ENCODE measurements at places on chromosomes 6 and 20.

- DNase-seq, result no peak
Observed at GRCh38 chr6:13472976-13473767, 14.2 kb downstream of the GFOD1 start.

DNA sequence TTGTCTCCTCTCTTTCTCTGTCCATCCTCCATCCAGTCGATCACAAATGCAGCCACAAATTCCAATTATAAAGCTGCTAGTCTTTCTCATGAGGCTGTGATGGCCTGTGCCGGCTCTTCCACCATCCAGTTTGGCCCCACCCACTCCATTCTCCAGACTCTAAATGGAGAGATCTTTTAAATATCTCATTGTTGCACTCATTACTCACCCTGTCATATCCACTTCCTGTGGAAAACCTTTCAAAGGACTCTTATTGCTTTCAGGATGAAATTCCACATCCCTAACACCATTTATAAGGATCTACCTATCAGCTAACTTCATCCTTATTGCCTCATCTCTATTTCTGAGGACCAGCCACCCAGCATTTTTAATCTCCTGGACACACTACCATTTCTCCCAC is 70.6 kb downstream of the NRN1 start:
- DNase-seq, result no peak

DNA sequence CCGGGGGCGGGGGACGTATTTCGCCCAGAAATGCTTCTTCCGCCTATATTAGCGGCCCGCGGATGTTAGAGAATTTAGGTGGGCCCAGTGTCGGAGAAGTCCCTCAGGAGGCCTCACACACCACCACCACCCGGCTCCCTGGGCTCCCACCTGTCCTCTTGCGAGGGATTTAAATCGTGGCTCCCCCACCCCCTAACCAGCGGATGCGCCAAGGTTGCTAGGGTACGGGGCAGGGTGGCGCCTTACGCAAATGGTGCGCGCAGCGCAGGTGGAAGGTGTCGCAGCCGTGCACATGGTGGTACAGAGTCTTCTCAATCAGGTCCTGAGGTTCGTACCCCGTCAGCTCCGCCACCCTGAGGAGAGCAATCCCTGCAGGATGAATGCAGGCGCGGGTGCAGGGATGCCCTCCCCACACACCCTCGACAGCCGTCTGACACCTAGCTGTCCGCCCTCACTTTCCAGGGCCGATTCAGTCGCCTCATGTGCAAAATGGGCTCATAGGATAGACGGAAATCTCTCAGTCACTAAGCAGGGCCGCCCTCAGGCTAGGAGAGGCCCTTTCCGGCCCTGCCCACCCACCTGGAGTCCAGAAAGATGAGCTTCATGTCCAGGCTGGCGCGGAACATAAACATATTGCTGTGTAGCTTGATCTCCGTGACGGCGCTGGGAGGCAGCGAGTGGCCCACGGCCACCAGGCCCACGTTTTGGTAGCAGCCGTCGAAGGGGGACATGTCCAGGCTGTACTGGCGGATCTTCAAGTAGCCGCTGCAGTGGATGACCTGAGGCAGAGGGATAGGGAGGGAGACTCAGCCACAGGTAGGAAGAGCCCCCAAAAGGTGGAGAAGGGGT is 16.6 kb downstream of the SIM1 start:
- no peak for DNase-seq

GRCh38 chr6:39444479-39445019 is 122.0 kb upstream of the KCNK16 start:
- DNase-seq, result no peak

DNA sequence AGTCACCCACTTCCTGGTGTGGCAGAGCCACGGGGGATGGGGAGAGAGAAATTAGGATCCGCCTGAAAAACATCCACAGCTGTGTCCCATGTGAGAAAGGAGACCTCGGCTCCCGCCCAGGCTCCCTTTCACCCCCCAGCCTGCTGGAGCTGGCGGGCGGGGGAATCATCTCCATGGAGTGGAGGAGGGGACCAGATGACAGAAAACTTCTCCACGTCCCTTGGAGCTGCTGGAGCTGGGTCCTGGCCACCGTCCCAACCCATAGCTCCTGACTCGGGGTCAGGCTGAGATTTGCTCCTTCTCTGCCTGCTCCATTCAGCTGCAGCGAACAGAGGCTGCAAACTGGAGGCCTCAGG is 113.8 kb downstream of the CEBPB start:
- DNase-seq, result peak; percentile 59

DNA sequence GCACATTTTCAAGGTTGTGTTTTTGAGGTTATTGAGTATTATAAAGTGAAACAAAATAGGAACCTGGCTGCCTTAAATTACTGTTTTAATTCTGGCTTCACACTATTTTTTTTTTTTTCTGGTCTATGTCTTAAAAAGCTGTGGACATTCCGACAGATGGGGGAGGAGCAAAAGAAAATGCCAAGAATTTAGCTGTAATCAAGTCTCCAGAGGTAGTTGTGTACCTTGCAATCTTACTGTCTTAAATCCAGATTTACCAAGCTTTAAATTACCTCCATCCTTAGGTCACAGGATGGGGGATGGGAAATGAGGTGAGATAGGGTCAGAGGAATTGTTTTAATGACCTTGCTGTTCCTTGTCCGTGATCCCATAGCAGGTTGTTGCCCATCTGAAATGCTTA is 182.8 kb downstream of the UTRN start:
- DNase-seq, result no peak

DNA sequence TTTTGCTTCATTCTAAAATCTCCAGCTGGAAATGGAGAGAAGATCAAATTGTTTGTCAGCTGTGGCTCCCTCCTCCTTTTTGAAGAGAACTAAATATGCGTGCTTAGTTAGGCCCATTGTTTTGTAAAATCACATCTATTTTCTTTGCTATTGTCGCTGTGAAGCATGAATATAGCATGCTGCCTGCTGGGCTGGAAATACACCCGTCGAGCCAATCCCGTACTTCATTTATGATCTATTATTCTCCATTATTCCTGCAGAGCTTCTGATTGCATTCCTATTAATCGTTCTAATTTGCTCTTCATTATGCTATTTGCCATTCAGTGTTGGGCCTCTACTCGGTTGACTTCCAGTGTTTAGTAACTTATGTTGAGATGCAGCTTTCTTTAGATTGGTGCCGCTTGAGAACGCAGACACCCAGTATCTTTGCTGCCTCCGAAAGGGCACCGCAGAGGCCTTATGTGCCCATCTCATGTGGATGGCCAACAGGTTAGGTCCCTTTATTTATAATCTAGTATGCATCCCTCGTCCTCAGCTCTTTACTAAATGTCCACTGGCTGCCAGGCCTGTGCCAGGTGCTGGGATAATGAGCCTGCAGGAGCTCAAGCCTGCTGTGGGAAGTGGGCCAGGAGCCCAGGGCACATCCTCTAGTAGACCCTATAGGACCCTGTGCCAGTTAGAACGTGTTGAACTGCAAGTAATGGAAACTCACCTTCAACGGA is 45.6 kb downstream of the FAM50B start:
- DNase-seq, result no peak

GRCh38 chr20:49685161-49685601 is 28.5 kb downstream of the B4GALT5 start:
- DNase-seq, result no peak

GRCh38 chr20:13915284-13915683 is 75.1 kb downstream of the SEL1L2 start:
- DNase-seq, result no peak

DNA sequence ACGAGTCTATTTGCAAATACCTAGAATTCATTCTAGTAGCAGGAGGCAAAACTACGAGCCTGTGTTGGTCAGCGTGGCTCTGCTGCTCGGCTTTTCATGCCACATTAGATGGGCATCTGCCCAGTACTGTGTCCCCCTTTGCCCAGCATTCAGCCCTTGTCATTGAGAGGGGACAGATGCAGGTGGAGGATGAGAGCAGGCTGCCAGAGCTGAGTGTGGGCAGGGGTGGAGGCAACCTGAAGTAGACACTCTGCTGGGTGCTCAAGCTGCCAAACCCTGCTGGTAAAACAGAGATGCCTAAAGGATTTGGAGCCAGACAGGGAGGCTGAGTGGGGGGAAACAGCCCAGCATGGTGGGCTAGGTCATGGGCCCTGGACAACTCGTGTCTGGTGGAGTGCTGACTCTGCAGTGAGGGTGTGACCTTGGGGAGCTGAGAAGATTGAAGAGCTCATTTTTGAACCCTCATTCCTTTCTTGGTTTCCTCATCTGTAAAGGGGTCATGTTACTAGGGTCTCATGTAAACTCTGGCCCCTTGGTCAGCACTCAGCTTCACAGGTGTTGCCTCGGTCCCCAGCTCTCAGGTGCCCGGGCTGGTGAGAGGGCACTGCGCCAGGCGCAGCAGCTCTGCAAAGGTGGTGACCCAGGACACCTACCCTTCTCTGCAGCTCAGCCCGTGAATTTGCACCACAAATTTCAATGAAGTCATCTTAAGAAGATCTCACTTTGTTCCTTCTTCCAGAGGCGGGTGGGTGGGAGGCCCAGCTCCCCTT is 64.2 kb upstream of the BHLHE23 start:
- no peak for DNase-seq

DNA sequence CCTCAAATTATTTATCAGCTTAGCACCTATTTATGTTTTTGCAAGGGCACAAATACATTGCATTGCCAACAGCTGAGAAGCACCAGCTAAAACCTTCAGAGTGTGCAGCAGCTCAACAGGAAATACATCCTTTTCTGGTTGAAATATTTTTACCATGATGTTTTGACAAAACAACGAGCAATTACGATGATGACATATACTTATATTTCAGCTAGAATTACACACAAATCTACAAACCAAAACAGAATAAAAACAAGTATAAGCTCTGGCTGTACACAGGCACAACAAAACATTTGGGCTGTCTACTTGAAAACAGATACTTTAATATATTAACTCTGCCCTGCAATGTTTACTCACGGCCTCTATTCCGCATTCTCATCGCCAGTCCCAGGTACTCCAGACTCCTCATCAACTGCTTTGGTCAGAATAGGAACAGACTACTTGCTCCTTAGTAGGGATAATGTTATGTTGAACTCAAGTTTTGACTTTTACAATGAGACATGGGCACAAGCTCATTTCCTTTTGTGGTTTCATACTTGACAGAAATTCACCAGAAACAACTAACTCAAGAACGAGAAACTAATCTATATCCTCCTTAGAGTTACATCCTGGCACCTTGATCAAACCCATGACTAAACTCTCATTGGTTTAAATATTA is 377.6 kb downstream of the ESR1 start:
- DNase-seq, result no peak

DNA sequence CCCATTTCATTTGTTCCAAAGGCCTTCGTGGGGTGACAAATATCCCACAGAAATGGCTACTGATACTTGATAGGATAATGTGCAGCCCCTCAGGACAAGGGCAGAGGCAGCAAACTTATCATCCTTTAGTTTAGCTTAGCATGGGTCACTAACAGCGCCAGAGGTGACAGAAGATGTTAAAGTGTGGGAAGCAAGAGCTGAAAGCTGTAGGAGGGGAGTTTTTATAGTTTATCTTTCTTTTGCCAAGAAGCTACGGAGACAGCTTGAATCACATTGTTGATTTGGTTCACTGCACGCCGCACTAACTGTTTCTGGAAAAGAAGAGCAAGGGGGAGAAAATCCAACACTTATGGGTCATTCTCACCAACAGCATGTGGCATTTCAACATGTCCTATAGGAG is 773.9 kb upstream of the MMS22L start:
- DNase-seq, result no peak

GRCh38 chr6:126631363-126631762 is 291.4 kb downstream of the CENPW start:
- no peak for DNase-seq

GRCh38 chr6:156474507-156475120 is 302.6 kb upstream of the ARID1B start:
- DNase-seq, result no peak

- DNase-seq, result no peak
Observed at GRCh38 chr6:16397623-16398022, 159.2 kb downstream of the GMPR start.

DNA sequence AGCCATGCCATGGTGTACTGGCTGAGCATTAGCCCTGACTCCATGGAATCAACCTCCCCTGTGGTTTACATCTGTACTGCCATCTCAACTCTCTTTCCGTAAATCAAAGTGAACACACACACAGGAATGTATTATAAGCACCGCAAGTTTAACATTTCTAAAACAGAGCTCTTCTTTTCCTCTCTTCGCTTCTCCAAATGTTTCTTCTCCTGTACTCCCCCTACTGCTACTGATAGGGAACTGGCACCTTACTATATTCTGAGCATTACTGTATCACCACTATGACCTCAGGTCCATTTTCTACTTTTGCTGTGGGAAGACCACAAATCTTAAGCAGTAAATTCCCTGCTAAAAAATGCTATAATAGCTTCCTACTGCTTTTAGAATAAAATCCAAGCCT is 101.2 kb downstream of the NUS1 start:
- DNase-seq, result no peak

GRCh38 chr6:83430611-83431544 is at the start of gene ME1:
Gene ME1 (minus strand): TSS chr6:83431051. CDS start chr6:83430954, 97 bp downstream.
- peak; percentile 84 for DNase-seq

- DNase-seq, result no peak
Observed at GRCh38 chr6:141726248-141726647, 406.5 kb upstream of the GJE1 start.

- DNase-seq, result no peak
Observed at GRCh38 chr6:150929416-150929815, 63.9 kb downstream of the MTHFD1L start.

DNA sequence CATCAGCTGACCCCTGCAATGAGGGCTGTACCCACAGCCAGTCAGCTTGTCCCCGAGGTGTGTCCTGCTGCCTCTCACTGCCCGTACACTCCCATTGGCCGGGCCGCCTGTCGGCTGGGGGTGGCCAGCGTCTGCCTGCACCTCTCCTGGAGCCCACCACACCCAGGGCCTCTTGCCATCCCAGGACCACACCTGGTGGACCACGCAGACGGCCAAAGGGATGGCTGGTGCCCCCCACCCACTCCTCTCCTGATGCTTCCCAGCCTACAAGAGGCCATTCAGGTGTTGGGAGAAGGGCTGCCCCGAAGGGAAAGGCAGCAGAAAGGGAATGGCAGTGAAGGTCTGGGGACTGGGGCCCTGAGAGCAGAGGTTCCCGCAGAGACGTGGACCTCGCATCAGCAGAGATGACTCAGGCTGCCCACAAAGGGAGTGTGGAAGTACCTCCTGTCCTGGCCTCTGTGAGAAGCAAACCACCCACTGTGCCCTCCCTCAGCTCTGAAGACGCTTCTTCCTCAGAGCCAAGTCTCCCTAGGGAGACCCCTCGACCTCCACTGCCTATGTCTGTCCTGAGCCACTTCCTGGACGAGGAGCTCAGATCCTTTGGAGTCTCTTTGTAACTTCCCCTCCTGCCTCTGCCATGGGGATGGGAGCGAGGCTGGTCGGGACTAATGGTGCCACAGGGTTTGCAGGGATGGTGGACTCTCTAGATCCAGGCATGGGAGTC is 60.9 kb downstream of the PYGB start:
- no peak for DNase-seq

- peak; percentile 47 for DNase-seq
Observed at GRCh38 chr20:41408156-41408794, 41.7 kb upstream of the EMILIN3 start.

- DNase-seq, result peak; percentile 52
Observed at GRCh38 chr20:49534255-49534712, 33.7 kb downstream of the PTGIS start.

- no peak for DNase-seq
Observed at GRCh38 chr6:51147756-51148155, 329.1 kb downstream of the TFAP2B start.
